NCI-H2081 (cell line): ENCODE measurements at places on chromosomes 6 and 20.

- no peak for DNase-seq
Observed at GRCh38 chr6:166633732-166634535, 6.9 kb upstream of the RPS6KA2 start.

GRCh38 chr6:98641949-98642719, 192.2 kb upstream of the POU3F2 start:
- DNase-seq, result no peak

- DNase-seq, result no peak
Observed at GRCh38 chr6:70412252-70413113, 825 bp upstream of the FAM135A start.

GRCh38 chr6:18507018-18507415, 119.9 kb downstream of the RNF144B start:
- DNase-seq, result peak; percentile 95

DNA sequence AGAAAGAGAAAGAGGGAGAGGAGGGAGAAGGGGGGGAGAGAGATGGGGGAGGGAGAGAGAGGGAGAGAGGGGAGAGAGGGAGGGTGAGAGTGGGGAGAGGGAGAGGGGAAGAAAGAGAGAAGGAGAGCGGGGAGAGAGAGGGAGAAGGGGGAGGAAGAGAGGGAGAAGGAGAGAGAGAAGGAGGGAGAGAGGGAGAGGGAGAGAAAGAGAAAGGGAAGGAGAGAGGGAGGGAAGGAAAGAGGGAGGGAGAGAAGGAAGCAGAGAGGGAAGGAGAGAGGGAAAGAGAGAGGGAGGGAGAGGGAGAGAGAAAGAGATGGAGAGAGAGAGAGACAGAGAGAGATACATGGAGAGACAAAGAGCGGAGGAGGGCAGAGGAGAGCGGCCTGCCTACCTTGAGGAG, 23.8 kb downstream of the GATA5 start:
- DNase-seq, result no peak

DNA sequence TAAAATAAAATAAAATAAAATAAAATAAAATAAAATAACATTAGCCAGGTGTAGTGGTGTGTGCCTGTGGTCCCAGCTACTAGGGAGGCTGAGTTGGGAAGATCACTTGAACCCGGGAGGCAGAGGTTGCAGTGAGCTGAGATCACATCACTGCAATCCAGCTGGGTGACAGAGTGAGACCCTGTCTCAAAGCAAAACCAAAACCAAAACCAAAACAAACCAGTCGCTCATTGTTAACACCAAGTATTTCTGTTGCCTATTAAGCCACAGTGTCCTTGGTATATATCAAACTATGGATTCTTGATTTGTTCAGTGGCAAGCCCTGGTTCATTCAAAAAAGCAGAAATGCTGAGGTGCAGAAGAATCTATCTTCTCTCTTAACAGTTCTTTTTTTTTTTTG, 65.7 kb downstream of the PYGB start:
- no peak for DNase-seq

GRCh38 chr6:143811501-143812157, 31.5 kb upstream of the LTV1 start:
- DNase-seq, result no peak
